ENCODE measurements at places on chromosomes 3 and 15.

- DNase-seq = no peak
These were observed 893 bp downstream of the MGA start for GRCh38 chr15:41661078-41661517.

- DNase-seq = no peak
These were observed 270.6 kb upstream of the MEIS2 start for GRCh38 chr15:37370941-37371340.

GRCh38 chr15:63233667-63234423 lies 43.6 kb upstream of the APH1B start:
- DNase-seq = no peak

DNA sequence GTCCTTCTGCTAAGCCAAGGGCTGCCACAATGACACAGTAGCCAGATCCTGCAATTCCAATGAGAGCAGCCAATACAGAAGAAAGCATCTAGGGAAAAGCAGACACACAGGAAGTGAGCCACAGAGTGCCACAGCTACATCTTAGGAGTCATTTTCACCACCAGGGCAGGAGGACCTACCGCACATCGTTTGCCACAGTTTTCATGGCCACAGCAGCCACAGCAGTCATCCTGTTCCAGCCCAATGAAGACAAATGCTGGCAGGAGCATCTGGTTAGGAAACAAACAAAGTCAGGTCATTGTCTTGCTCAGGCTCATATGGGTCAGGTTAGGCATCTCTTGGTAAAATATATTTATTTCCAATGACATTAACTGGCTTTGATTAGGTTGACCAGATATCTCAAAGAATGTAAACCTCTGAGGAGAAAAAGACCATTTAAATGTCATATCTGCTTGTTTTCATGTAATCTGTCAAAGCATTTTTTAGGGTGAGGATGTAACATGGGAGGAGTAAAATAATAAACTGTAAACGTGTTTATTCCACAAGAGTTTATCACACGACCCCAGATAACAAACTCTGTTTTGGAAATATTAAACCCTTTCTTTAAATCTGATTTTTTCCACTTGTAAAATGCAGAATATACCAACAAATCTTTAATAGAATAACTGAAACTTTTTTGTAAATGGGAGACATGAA lies 1.8 kb downstream of the TM4SF1 start:
- DNase-seq = no peak

DNA sequence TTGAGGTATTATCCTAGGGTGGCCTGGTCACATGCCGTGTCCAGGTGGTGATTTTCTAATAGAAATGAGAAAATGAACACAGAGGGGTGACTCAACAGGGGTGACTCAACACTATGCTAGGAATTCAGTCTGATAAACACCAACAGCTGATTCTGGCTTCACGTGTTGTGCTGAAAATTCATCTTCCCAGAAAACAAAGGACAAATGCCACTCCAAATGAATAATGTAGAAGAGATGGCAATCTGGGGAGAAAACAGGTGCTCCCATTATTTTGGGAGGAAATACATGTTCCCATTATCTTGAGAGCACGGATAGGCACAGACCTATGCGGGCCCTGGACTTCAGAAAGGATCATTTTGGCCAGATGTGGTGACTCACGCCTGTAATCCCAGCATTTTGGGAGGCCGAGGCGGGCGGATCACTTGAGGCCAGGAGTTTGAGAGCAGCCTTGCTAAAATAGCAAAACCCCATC lies 101.2 kb upstream of the MEX3B start:
- no peak for DNase-seq

GRCh38 chr15:40785814-40786213 lies 16.0 kb downstream of the C15orf62 start:
- DNase-seq = no peak

- no peak for DNase-seq
These were observed 44.9 kb downstream of the GJD2 start for GRCh38 chr15:34709866-34710265.

DNA sequence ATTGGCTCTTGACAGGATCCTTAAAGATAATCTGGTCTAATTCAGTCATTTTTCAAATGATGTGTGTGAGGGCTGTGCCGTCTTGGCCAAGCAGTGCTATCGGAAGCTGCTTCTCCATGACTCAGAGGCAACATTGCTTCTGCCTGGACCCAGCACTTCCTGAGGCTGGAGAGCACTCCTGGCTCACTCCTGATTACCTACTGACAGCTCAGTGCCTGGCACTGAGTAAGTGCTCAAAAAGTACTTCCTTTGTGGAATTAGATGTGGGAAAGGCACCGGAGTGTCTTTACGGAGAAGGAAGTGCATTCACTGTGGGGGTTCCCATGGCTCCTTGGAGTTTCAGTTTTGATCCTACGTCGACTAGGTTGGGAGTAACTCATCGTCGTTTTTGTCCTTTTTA lies 86.9 kb upstream of the UBE3A start:
- no peak for DNase-seq

- no peak for DNase-seq
These were observed 672.9 kb downstream of the SQOR start for GRCh38 chr15:46307746-46308145.

- DNase-seq = no peak
These were observed 101.0 kb downstream of the MOBP start for GRCh38 chr3:39568508-39568907.

GRCh38 chr3:173078525-173078924 lies 62.5 kb downstream of the SPATA16 start:
- no peak for DNase-seq

DNA sequence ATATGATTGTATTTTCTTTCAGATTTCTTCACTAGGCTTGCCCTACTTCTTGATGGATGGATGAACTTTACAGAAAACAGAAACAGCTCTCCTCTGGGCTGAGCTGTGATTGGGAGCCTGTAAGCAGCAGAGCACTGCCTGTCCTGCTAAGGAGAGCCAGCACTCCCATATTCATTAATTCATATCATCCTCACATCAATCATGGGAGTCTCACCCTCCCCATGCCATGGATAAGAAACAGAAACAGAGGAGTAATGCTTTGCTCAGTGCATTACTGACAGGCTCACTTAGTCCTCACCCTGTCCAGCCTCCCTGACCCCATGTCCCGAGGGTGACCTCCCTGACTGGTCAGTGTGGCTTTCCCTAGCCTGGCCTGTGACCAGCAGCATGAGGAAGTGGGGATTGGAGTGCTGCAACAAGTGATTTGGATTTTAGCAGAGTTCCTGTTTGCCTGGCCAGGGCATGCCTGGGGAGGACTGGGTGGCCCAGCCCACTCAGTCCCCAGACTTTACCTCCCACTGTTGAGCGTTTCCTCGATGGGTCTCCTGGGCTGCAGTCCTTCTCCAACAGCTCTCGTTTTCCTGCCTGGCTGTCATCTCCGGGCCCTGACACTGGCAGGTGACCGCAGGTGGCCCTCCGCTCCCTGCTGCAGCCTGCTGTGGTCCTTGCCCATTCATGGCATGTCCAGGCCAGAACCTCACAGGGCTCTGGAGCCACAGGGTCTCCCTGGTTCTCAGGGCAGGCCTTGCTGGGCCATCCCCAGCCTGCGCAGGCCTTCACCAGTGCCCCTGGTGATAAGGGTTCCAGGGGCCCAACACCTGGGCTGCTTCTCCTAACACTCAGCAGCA lies 1.3 kb upstream of the TMIE start:
- DNase-seq = no peak

DNA sequence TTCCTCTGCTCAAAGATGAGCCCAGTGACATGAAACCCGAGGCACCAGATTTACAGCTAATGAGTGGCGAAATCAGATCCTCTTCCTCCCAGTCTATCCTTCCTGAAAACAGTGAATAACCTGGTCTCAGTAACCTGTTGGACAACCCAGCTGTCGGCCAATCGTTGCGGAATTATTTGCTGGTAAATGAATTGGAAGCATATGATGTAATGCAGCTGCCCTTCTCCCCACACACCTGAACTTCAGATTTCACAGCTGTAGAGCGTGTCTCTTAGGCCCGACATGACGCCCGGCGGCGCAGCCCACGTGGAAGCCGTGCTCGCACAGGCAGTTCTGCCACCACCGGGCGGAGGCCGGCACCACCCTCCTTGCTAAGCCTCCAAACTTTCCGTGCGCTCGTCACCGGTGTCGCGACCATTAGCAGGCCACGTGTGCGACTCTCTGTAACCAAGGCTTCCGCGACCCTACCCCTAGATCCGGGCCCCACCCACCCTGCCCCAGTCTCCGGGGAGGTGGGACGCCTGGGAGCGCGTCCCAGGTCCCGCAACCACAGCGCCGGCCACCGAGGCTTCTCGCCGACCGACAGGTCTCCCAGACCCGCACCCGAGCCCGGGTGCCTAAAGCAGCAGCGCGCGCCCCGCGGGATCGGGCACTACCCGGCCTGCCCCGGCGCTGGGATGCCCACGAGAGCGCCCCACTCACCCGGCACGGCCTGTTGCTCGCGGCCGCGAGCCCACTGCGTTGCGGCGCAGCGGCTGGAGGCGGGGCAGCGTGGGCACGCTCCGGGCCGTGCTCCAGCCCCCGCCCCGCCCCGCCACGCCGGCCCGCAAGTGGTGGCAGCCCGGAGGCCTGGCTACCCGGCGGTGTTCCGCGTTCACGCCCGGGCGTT lies at the start of gene RIOX2:
Gene RIOX2 (minus strand): TSS at position 753 of the 889 bp plus-strand sequence. CDS start 4,838 bp downstream, outside the sequence.
- DNase-seq = peak; percentile 49

GRCh38 chr3:71358243-71358642 lies 225.3 kb downstream of the FOXP1 start:
- DNase-seq = no peak
